Cortex of kidney (tissue), 1 donor: ENCODE measurements at places on chromosomes 7 and 10.

GRCh38 chr7:44077681-44078091, 4.6 kb downstream of the POLM start:
- DNase-seq = no peak

GRCh38 chr10:91709394-91709798, 76.5 kb upstream of the PPP1R3C start:
- DNase-seq = no peak

DNA sequence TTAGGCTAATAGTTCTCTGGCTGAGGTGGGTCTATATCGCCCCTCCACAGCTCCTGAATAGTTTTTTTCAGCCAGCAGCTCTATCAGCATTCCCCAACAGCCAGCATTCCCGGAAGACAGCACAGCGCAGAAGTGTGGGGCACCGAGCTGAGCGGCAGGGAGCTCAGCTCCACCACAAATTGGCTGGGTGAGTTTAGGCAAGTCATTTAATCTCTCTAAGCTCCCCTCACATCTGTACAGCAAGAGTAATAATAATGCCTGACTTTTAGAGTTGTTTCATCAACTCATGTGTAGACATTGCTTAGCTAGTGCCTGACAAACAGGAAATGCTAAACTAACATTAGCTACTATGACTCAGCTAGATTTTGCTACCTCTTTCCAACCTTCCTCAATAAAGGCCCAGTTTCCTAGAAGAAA, 247.9 kb upstream of the PTN start:
- DNase-seq = no peak

DNA sequence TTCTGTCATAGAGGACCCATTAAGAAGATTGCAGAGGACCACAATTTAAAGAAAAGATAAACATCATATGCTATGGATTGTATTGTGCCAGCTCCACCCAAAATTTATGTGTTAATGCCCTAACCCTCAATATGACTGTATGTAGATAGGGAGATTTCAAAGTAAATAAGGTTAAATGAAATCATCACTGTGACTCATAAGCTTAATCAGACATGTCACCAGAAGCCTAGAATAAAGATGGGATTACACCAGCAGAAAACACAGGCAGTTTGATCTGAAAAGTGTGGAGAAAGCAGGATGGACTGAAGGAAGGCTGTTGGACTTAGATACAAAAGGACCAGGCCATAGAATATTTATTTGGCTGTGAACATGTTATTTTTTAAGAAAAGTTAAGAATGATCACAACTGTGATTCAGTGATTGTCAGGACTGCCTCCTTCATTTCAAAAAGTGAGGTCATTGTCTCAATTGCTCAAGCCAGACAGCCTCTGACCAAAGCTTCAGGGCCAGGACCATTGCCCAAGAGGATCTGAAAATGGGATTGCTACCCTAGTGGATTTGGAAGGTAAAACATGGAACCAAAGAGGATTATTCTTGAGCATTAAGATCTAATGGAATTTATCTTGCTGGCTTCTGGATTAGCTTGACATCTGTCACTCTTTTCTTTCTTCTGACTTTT, 270.8 kb upstream of the POM121L12 start:
- DNase-seq = no peak

GRCh38 chr10:46050941-46051623, 5.0 kb upstream of the MSMB start:
- no peak for DNase-seq
